ENCODE measurements at places on chromosomes 2 and 18.

DNA sequence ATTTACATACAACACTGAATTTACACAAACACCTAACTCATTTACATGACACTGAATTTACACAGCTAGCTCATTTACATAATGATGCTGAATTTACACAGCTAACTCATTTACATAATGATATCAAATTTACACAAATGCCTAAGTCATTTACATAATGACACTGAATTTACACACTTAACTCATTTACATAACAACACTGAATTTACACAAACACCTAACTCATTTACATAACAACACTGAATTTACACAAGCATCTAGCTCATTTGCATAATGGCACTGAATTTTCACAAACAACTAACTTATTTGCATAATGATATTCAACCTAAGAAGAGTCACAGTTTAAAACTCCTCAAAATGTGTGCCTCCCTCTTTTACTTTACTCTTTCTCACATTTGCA is 511.7 kb downstream of the GALR1 start:
- no peak for DNase-seq

- DNase-seq = no peak
Measured at GRCh38 chr2:97993926-97994325, 1.8 kb downstream of the TMEM131 start.

GRCh38 chr2:164777847-164778461 is 63.7 kb downstream of the COBLL1 start:
- no peak for DNase-seq

GRCh38 chr2:14517731-14518130 is 114.8 kb upstream of the LRATD1 start:
- no peak for DNase-seq

GRCh38 chr2:160282063-160282580 is 82.0 kb upstream of the ITGB6 start:
- no peak for DNase-seq

GRCh38 chr2:28382755-28383154 is 9.9 kb upstream of the FOSL2 start:
- DNase-seq = no peak

GRCh38 chr2:175001566-175001965 is 3.6 kb downstream of the CHN1 start:
- DNase-seq = no peak

DNA sequence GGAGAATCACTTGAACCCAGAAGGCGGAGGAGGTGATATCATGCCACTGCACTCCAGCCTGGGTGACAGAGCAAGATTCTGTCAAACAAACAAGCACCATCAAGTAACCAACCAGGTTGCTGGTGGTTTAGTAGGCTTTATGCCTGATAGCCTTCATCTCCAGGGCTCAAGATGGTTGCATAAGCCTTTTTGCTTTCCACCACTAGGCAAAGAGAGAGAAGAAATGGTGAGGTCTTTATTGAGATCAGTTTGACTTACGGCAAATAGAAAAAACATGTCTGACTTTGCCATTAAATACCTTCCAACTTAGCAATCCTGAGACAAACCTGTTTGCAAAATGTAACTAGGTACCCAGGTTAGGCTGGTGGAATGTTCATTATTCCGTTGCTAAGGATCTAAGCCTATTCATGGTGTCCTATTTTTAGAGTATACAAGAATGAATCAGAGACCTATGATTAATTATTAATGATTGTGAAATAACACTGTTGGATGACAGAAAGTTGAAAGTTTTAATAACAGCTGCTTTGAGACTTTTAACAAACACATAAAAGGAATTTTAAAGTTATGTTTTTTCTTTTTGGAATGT is 53.5 kb upstream of the SLC38A11 start:
- DNase-seq = no peak

GRCh38 chr2:195820373-195820772 is 163.3 kb downstream of the SLC39A10 start:
- DNase-seq = no peak

DNA sequence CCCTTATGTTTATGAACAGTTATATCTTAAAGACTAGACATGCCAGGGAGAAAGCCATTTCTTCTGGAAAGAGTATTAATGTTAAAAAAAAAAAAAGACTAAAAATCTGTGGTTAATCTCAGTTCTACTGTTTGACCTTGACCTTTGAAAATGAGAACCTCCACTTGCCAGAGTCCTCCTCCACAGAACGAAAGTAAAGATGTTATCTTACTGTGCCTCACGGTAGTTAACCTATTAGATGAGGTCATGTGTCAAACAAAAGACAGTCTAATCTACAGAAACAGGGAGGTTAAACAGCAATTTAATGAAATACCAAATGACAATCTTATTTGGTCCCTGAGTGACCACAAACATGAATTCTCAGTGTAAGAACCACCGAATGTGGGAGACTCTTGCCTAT is 51.2 kb downstream of the SLC14A2 start:
- no peak for DNase-seq

- DNase-seq = no peak
Measured at GRCh38 chr2:119513832-119514231, 10.5 kb downstream of the SCTR start.

DNA sequence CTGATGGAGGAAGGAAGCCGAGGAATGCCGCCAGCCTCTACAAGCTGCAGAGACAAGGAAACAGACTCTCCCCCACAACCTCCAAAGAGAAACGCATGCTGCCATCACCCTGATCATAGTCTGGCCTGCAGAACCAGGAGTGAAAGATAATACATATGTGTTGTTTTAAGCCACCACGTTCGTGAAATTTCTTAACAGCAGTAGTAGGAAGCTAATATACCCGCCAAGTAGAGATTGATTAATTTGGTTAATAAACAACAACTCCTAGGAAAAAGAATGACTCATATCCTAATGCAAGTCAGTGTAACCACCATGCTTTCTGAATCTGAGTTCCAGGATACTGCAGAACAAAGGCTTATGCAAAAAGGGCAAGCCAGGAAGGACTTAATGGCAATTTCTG is 36.6 kb downstream of the LONRF2 start:
- DNase-seq = no peak

GRCh38 chr2:41691561-41691960 is 356.3 kb upstream of the PKDCC start:
- DNase-seq = no peak

GRCh38 chr2:101435001-101435862 is 39.7 kb downstream of the RFX8 start:
- no peak for DNase-seq

- DNase-seq = no peak
Measured at GRCh38 chr2:66521291-66521922, 86.5 kb downstream of the MEIS1 start.

- no peak for DNase-seq
Measured at GRCh38 chr2:225031599-225031998, 10.7 kb downstream of the DOCK10 start.

GRCh38 chr2:288758-289361 is 969 bp upstream of the ALKAL2 start:
- DNase-seq = no peak

DNA sequence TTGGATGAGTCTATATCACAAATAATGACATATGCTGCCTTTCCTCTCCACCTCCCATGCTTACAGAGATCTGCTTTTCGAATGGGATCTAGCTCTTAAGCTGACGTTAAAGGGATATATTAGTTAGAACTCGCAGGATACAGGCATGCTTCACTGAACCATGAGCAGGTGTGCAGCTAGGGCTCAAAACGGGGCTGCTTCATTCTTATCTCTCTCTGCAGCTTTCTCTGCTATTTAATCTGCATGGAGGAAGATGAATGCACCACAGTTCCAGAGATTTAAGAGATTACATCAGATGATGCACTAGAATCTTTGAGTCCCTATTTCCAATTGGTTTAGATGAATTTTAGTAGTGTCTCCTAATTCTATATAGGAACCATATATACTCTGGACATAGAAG is 327.0 kb downstream of the RAD51AP2 start:
- no peak for DNase-seq

DNA sequence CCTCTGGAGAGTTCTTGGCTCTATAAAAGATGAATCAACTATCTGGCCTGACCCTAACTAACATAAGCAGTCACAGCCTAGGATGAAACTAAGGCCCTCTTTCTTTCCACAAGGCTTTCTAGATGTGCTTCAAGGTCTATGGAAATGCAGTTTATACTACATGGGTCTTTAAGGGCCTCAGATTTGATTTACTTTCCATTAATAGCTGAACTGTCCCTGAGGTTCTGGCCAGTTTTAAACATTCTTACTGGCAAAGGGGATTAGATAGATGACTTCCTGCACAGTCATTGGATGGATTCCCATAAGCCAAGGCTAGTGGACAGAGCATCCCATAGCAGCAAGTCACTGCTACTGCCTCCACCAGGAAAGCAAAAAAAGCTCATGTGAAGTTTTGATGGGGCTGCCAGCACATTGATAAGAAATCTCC is 38.1 kb upstream of the LCLAT1 start:
- DNase-seq = no peak

DNA sequence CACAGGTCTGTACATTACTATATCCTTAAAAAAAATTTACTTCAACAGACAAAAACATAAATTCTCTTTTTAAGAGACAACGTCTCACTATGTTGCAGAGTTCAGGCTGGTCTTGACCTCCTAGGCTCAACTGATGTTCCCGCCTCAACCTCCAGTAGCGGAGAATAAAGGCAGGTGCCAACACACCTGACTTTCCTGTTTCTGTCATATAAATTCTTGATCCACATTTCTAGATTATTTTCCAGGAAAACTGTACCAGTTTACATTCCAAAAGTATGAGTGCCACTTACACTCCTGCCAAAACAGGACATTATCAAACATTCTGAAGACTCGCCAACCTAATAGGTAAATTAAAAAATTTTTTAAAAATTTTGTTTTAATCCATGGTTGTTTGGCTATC is 48.6 kb downstream of the PUM2 start:
- no peak for DNase-seq

GRCh38 chr18:78160961-78161656 is 818.5 kb upstream of the SALL3 start:
- DNase-seq = no peak
